HuH-7.5 (cell line): ENCODE measurements at places on chromosomes 2 and 18.
A peak's percentile ranks its signal among the peaks of the same experiment; 100 is the strongest.

DNA sequence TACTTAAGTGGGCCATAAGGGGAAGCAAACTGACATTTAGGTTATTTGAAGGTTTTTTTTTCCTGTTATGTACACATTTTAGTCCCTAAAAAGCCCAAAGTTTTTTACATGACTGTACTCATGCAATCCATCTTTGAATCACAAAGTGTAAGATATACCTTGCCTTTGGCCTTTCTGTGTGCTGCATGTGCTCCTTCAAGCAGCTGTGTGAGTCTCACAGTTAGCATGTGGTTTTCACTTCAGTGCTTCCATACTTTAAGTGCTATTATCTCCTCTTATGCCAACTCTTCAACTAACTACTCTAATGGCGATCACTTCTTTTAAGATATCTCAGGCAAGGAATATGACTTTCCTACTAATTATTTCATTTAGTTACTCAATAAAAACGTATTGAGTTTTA, 597.1 kb upstream of the ACVR2A start:
- no peak for DNase-seq

GRCh38 chr2:234334756-234335155, 162.1 kb downstream of the ARL4C start:
- no peak for DNase-seq

DNA sequence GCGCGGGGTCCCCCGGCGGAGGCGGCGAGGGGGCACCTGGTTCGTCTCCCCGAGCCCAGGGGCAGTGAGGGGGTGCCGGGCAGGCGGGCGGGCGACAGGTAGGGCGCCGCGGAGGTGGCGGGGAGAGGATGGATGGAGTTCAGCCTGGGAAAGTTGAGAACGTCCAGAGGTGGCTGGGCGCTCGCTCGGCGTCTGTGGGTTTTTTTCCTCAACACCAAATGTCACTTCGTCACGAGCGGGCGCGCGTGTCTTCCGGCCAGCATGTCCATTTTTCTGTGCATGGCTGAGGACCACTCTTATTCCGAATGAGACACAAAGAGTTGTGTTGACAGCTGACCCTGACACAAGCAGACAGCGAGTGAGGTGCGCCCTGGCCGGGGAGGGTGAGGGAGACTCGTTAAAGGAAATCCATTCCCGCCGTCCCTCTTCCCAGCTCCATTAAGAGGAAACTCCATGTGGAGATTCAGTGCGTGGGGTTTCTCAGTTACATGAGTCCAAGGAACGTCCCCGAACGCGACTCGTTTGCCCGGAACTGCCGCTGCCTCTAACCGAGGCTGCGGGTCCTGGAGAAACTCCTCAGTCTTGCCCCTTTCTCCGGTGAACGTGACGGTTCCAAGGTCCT, 859 bp downstream of the GREB1L start:
- DNase-seq = peak; percentile 56

- no peak for DNase-seq
Observed at GRCh38 chr2:140508756-140509155, 1622.1 kb downstream of the LRP1B start.

DNA sequence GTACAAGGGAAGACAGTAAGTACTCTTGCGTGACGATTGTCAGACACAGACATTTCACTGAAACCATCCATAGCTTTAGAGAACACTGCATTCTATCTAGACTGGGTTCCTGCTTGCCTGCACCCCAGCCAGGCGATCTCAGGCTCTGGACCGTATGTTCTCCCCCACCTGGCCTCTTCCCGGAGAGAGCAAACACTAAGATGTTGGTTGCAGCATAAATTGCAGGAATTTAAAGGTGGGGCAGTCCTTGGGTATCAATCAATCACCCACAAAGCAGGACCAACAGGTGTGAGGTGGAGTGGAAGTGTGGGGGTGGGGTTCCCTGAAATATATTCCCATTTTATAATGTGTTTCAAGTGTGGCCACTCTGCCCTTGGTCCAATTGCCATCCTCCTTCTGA, 103.6 kb upstream of the TGFA start:
- DNase-seq = no peak

GRCh38 chr2:150856596-150857281, 369.3 kb upstream of the RND3 start:
- DNase-seq = no peak

DNA sequence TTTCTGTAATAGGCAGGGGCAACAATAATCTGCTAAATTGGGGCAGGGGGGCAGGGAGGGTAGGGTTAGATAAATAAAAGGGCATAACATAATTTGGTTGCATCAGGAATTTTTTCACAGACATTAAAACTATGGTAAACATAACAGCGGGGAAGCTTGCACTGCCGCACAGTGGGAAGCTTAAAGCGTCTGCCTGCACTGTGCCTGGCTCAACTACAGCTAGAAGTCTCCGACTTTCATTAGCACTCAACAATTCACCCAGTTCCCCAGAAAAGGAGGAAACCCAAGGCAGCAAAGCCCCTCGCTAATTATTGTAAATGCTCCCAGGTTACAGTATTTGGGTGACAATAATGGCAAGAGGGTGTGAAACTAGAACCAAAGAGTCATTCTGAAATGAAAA, 562.9 kb downstream of the ARHGAP15 start:
- no peak for DNase-seq

GRCh38 chr2:215572341-215572848, 136.5 kb upstream of the FN1 start:
- no peak for DNase-seq

DNA sequence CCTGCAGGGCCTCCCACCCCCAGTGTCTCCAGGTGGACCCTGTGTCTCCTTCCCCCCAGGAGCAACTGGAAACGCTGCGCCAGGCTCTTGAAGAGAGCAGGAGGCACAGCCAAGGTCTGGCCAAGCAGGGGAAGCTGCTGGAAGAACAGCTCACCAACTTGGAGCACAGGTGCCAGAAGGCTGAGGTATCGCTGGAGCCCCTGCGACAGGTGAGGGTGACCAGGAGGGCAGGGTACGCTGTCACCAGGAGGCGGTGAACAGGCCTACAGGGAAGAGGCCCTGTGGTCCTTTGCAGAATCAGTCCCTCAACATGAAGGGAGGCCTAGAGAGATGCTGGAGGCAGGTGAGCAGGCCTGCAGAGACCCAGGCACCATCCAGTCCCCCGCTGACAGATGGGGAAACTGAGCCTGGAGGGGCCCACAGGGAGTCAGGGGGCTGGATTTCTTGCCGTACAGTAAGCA, 15.6 kb upstream of the SNED1 start:
- no peak for DNase-seq

- peak; percentile 45 for DNase-seq
Observed at GRCh38 chr2:12717191-12718014, 667 bp downstream of the TRIB2 start.

DNA sequence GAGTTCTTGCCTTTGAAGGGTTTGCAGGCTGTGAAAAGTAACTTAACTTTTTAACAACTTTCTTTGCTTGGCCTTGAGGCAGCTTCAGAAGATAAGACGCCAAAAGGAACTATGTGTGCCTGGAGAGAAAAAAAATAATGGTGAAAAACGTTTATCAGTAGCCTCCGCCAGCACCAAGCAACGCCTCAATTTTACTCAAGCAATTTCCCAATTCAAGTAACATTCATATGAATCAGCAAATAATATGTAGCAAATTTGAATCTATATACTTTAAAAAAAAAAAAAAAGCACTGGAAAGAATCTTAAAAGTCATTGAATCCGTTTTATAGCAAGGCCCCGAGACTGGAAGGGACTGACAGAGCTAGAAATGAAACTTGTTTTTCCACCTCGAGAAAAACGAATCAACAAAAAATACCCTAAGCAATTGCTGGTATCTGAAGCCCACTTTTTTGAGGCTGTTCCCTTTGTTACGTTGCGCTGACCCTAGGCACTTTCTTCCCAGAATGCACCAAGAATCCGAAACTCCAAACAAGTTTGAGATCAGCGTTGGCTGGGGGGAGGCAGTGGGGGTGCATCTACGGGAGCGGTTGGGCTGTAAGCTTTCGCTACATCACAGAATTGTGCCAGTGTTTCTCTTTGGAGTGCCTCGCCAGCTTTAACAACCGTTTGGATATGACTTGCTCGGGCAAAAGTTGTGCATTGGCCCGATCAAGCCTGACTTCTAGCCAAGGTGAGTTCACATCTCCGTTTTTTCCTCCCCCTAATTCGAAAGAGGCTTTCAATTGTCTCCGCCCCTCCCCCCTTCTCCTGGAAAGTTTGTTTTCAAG, 2.7 kb upstream of the TGIF1 start:
- DNase-seq = no peak

DNA sequence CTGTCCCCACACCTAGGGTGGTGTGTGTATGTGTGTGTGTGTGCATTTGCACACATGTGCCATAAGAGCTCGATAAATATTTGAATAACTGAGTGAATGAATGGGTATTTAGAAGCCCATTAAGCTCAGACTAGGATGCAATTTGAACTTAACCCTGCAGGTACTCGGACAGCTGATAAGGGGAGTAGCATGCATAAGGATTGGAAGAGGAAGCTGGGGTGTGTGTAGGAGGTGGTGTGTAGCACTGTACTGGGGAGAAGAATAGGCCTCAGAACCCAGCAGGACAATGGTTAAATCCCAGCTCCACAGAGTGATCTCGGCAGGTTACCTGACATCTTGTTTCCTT, 1.8 kb upstream of the KCNF1 start:
- DNase-seq = no peak

DNA sequence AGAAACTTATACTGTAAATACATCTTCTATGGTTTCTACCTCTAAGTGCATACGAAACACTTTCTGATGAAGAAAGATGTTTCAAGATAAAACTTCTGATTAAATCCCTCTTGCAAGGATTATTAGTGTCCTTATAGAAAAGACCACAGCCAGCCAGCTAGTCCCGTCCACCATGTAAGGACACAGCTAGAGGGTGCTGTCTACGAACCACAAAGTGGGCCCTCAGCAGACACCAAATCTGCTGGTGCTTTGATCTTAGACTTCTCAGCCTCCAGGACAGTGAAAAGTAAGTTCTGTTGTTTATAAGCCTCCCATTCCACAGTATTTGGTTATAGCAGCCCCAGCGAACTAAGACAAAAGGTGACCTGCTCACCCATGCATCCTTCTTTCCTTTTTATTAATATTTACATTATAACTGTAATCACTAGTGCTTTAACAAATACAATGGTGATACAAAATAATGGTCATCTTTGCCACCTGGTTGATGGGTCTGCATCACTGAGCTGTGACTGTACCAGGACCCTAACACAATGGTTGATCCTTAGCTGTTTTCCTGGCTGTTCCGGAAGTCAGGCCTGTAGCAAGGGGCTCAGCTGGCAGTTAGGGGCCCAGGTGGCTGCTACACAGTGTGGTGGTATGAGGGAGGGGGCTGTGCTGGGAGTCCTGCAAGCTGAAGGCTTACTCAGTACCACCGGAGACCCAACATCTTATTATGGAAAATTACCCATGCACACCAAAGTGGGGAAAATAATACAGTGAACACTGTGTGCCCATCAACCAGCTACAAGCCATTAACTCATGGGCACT, 108.5 kb upstream of the SMAD7 start:
- no peak for DNase-seq
